GM23248 (cell line): ENCODE measurements at places on chromosomes 5 and 9. TPM values are rescaled to one million over a fixed set of nuclear protein-coding genes. Genes with fewer than 3 reads are reported as not detected.
A peak's percentile ranks its signal among the peaks of the same experiment; 100 is the strongest.

- peak; percentile 92 for DNase-seq
Measured at GRCh38 chr9:126439402-126439765, 112.8 kb downstream of the MVB12B start.

The FOXD4 gene
- 0.63 TPM in 1 of 2 replicates, not detected in the other for total RNA-seq

GRCh38 chr5:3182133-3182876 is 413.3 kb upstream of the IRX1 start:
- no peak for DNase-seq

DNA sequence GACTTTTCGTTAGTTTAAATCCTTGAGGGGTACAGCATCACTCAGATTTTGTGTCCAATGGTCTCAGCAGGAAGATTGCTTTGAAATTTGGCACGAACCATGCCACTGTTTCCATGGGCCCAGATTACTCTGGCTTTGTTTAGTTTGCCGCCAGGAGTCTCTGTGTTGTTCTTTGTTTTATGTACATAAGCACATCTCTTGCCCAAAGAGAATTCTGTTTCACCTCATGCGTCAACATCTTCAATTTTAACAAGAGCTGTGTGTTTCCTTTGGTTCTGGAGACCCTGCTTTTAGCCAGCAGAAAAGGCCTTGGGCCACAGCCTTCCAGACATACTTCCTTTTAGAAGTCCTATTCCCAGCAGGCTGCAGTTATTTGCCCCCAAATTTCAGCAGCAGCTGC is 62.4 kb downstream of the TNPO1 start:
- no peak for DNase-seq

The SLC36A2 gene
- not detected in 2 replicates for total RNA-seq

- peak; percentile 39 for DNase-seq
Measured at GRCh38 chr5:103561685-103562452, 720 bp downstream of the NUDT12 start.

DNA sequence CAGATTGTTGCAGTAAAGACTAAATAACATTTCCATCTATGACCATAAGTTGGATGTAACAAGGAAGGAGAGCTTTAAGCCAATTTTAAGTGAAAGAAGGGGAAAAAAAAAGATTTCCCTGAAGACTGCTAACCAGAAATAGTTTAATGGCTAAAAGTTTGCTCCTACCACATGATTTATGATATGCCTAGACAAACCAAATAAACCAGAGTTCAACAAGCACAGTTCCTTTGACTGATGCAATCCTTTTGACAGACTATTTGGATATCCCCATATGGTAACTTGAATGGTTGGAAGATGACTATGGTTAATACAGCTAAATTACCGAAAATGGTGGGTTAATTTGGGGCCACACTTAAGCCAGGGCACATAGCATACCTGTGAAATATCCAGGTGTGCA is 338.5 kb downstream of the CETN3 start:
- DNase-seq, result no peak

The SH3RF2 gene
- not detected in 2 replicates for total RNA-seq

DNA sequence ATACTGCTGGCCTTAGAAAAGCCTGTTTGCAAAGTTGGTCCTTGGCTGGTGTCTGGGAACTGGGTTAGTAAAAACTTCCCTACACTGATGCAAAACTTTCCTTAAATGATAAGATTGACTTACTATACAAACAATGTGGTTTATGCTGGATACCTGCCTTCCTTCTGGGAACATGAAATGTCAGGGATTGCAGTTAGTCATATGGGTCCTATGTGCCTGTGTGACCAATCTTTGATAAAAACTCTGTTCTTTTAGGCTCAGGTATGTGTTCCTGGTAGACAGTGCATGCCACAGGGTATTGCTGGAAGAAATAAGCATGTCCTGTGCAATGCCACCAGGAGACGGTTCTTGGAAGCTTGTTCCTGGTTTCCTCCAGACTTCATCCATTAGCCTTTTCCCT is 173.3 kb downstream of the RMI1 start:
- peak; percentile 28 for DNase-seq

- DNase-seq, result no peak
Measured at GRCh38 chr5:153630546-153630945, 140.1 kb downstream of the GRIA1 start.
